HT1080 (cell line): ENCODE measurements at places on chromosomes 3 and 15. TPM values are rescaled to one million over a fixed set of nuclear protein-coding genes. Genes with fewer than 3 reads are reported as not detected.

CSPG4 gene
- 15.4 and 16.9 TPM in 2 replicates for total RNA-seq

CKMT1A gene
- total RNA-seq: 0.26 TPM in 1 of 2 replicates, not detected in the other

TRIM69 gene
- total RNA-seq: 6.2 and 7.1 TPM in 2 replicates

- peak; percentile 73 for DNase-seq
These were observed 12.6 kb upstream of the LMAN1L start for GRCh38 chr15:74799856-74800558.

DNA sequence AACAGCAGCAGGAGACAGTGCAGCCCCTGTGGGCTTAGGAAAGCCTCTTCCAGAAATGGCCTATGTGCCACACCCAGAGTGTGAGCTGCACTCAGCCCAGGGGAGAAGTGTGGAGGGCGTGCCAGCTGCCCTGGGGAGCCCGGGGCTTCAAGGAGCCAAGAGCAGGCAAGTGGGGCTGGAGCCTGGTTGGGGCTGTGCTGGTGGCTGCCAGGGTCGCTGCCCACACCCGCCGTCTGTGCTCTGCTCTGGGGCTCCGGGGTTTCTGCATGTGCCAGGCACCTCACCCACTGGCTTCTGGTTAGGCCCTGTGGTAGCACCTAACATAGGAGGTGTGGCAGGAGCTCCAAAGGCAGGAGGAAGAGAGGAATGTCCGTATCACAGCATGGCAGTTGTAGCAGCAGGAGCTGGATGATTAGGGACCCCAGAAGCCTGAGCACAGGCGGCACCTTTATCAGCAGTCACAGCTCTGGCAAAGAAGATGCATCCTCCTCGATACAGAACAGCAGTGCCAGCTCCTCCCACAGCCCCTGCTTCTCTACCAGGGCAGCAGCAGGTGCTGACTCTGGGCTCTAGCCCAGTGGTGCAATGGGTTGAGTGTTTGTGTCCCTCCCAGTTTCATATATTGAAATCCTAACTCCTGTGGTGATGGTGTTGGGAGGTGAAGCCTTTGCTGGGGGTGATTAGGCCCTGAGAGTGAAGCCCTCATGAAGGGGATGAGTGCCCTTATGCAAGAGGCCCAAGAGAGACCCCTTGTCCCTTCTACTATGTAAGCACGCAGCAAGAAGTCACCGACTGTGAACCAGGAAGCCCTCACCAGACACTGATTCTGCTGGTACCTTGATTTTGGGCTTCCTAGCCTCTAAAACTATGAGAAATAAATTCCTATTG is 70.0 kb upstream of the KLF13 start:
- DNase-seq: no peak
